Brain pericyte (primary cell): ENCODE measurements at places on chromosomes 5 and 9.

DNA sequence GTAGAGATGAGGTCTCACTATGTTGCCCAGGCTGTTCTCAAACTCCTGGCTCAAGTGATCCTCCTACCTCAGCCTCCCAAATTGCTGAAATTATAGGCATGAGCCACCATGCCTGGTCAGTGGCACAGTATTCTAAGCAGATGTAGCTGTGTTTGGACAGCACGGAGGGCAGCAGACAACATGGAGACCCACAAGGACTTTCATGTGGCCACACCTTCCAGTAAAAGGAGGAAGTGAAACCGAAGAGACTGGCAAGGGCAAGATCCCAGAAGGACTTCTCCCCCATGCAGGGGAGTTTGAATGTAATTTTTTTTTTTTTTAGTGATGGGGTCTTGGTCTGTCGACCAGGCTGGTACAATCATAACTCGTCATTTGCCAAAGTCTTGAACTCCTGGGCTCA lies 172.2 kb downstream of the TRPM3 start:
- no peak for DNase-seq

GRCh38 chr9:72986522-72987116 lies 33.8 kb upstream of the ALDH1A1 start:
- no peak for DNase-seq

DNA sequence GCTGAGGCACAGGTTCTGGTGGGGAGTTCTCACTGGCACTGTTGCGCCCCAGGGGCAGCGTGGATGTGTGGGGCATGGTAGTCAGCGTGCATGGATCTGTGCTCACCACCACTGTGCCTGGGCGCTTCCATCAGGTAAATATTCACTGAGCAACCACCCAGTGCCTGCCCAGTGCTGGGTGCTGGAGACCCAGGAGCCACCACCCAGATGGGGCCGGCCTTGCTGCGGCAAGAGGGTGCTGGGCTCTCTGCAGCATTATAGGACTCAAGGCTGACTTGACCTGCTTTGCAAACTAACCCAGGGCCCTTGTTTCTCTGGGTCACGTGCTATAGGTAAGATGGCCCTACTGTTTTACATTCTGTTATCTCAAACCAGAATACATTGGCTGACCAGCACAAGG lies 60.5 kb downstream of the DAP start:
- DNase-seq = no peak

DNA sequence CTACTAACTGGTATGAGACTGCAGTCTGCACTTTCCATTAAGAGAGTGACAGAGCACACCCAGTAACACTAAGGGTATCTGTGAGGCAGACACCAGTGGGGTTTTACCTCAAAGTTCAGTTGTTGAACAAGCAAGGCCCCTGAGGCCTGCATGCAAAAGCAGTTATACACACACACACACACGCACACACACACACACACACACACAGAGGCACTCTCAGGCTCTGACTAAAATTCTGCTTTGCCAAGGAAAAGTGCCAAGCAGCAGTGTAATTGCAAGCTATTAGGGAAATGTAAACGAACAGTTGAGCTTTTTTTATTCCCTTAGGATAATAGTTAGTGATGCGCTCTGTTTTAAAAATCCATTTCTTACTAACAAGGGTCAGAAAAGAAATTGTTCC lies 377.1 kb downstream of the SPOCK1 start:
- no peak for DNase-seq

DNA sequence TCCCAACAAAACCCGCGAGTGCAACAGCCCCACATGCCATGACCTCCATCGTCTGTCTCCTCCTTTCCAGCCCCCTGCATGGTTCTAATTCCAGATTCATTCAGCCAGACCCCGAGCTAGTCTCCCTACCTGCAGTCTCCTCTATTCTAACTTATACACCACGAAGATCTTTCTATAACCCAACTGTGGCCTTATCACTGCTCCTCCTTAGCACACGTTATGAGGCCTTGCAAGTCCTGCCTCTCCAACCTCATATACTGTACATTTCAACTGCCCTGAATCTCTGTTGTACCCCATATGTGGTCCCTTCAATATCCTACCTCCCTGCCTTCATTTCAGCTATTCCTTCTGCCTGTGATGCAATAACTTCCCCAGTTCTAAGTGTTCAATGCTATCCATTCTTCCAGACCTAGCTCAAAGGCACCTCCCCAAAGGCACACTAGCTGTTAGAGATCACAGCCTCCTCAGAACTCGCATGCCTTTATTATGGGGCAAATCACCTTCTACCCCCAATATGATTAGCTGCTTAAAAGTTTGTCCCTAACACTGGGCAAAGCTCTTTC lies 215.1 kb upstream of the TRIM32 start:
- DNase-seq = no peak

DNA sequence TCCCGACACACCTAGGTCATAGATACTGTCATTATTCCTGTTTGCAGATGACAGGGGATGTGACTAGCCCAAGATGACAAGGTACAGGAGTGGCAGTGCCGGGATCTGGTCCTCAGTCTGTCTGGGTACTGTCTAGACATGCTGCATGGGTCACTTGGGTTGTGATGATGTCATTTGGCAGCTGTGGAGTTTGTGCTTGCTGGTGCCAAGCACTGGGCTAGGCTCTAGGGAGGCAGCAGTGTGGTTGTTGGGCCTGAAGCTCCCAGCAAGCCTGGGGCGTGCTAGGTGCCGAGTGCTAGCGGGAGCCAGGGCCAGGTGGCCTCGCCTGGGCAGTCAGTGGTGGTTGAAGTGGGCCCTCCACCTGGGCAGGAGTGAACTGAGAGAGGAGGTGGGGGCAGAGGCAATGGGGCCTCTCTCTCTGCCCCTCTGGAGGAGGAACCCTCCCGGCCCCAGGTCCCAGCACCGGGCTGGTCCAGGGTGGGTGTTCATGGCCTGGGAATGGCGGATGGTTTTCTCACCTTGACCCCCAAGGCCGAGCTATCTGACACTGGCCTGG lies 8.8 kb upstream of the ASB6 start:
- no peak for DNase-seq

GRCh38 chr5:135339623-135340022 lies 59.4 kb downstream of the MACROH2A1 start:
- DNase-seq = no peak

GRCh38 chr9:136328622-136329041 lies 1.3 kb downstream of the GPSM1 start:
- no peak for DNase-seq

- DNase-seq = peak; percentile 30
These were observed 732 bp downstream of the MARCHF11 start for GRCh38 chr5:16178745-16179372.

DNA sequence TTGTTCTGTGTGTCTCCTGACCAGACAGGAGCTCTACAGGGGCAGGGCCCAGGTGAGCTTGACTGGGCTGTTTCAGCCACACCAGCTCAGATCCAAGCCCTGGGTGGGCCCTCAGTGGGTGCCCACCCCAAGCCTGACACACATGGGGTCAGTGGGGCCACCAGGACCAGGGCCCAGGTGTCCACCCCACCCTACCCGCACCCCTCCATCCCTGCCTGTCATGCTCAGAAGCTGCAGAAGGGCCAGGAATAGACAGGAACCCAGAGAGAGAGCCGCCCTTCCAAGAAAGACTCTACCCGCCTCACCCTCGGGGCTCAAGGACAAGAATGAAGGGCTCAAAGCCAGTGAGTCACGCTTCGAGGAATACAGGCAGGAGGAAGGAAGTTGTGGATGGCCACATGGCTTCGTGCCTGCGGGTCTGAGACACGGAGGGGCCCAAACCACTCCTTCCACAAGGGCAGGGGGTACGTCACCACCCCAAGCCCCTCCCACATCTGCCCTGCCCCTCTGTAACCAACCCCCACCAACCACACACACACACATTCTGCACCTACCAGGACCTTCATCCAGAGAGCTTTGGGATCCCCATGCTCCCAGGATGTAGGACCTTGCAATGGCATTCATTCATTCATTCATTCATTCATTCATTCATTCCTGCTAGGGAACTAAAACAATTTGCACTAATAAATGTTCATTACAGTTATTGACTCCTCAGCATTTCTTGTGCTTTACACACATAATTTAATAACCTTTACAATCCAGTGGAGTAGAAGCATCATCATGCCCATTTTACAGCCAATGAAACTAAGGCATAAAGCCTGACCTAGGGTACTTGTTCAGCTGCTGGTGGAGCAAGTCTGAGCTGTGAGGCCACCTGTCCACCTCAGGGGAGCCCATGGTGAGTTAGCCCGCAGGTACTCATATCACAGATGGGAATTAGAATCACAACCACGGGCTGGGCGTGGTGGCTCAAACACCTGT lies 55.9 kb upstream of the STXBP1 start:
- no peak for DNase-seq

DNA sequence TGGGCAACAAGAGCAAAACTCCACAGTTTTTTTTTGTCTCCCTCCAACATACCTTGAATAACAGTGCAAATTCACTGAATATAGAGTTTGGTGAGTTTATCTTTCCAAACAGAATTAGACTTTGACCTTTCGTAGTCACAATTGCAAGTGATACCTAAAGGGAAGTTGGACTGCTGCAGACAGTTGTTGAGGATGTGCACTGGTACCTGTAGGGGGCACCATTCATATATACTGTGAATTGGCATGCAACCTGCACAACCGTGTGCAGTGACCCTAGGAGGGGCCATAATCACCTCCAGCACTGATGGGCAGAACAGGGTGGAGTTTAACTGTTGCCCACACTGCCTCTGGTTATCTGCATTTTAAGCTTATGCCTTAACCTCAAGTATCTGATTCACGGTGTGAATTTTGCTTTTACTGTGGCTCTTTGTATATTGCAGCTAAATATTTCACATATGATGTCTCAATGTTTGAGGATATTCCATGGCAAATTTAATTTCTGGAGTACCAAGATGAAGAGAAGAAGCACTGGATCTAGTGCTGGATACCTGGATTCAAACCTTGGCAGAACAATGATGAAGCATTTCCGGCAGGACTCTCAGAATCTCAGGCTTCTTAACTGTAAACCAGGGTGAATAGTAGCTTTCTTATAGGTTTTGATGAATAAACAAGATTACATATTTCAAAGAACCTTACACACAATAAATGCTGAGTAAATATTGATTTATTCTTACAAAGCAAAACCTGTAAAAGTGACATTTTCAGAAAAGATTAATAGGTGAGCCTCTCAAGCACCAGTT lies 144.3 kb downstream of the ACTBL2 start:
- no peak for DNase-seq
